ENCODE measurements at places on chromosomes 12 and 14. TPM values are rescaled to one million over a fixed set of nuclear protein-coding genes. Genes with fewer than 3 reads are reported as not detected.

- DNase-seq: no peak
- H3K36me3 ChIP-seq: no peaks in the 10 kb centered on the region
- no peaks in the 10 kb centered on the region for H3K4me1 ChIP-seq
- H3K27ac ChIP-seq: no peak overlapping the region
- H3K27me3 ChIP-seq: no peaks in the 10 kb centered on the region
Observed at GRCh38 chr12:30286345-30286926, 409.2 kb downstream of the IPO8 start.

- H3K36me3 ChIP-seq: no peaks in the 10 kb centered on the region
- no peak overlapping the region for H3K4me3 ChIP-seq
- DNase-seq: no peak
- H3K27ac ChIP-seq: no peak overlapping the region
- H3K4me1 ChIP-seq: peaks cover 5% of the 10 kb centered on the region
- H3K27me3 ChIP-seq: no peaks in the 10 kb centered on the region
Observed at GRCh38 chr12:43109631-43110345, 442.2 kb downstream of the ADAMTS20 start.

DNA sequence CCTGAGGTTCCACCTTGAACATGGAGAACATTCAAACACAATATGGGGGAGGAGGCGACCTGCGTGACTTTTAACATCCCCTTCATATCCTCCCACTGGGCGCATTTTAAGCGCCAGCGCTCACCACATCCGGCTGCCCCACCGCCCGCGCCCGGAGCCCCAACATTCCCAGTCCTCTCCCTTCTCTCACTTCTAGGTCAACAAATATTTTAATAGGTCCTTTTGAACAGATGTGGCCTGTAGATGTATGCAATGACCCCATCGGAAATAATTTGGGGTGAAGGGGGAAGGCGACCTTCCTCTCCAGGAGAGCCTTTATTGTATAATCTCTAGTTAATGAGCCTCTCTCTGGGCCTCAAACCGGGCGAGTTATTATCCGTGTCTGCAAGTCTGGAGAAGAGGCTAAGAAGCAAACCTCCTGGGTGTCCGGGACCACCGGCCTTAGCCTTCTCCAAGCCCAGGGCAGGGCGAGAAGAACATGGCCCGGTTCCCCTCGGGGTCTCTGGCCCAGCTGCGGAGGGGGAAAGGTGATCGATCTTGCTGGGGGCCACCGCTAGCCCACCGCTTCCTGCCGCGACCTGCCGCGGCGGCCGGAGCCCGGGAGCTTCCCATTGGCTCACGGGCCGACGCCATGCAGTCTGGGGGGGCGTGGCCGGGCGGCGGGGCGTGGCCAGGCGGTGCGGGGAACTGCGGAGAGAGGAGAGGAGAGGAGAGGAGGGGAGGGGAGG lies 83.2 kb upstream of the HMGA2 start:
- no peaks in the 10 kb centered on the region for H3K27me3 ChIP-seq
- peak; percentile 99 for DNase-seq
- peak overlapping the region; percentile 89 for H3K27ac ChIP-seq
- H3K4me3 ChIP-seq: peak overlapping the region; percentile 84
- peaks cover 3% of the 10 kb centered on the region for H3K4me1 ChIP-seq
- H3K36me3 ChIP-seq: no peaks in the 10 kb centered on the region

GRCh38 chr14:95056476-95056875 lies 100.9 kb downstream of the DICER1 start:
- H3K4me1 ChIP-seq: no peaks in the 10 kb centered on the region
- no peak overlapping the region for H3K27ac ChIP-seq

DNA sequence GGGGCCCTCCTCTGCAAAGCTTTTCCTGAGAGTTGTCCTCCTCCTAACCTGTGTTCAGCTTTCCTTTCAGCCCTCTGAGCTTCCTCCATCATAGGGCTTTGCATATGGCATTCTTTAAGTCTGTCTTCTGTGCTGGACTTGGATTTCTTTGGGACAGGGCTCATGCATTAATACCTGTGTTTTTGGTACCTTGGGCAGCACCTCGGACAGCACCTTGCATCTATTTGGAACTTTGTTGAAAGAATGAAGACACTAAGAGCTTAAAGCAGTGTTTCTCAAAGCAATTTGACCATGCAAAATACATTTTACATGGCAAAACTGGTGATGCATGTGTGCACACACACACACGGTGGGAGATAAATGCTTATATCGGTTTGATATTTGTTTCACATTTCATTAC lies 115.0 kb upstream of the SRRM4 start:
- no peaks in the 10 kb centered on the region for H3K36me3 ChIP-seq
- H3K27me3 ChIP-seq: peaks cover 86% of the 10 kb centered on the region
- no peak overlapping the region for H3K4me3 ChIP-seq
- H3K4me1 ChIP-seq: no peaks in the 10 kb centered on the region
- DNase-seq: peak; percentile 86

GRCh38 chr12:91863702-91864101 lies 281.9 kb downstream of the BTG1 start:
- H3K27ac ChIP-seq: no peak overlapping the region
- H3K4me3 ChIP-seq: no peak overlapping the region
- H3K4me1 ChIP-seq: no peaks in the 10 kb centered on the region
- no peak for DNase-seq
- no peaks in the 10 kb centered on the region for H3K27me3 ChIP-seq

GRCh38 chr14:102474934-102475333 lies 34.6 kb downstream of the ANKRD9 start:
- no peak overlapping the region for H3K4me3 ChIP-seq
- H3K27ac ChIP-seq: no peak overlapping the region
- DNase-seq: no peak
- no peaks in the 10 kb centered on the region for H3K4me1 ChIP-seq
- no peaks in the 10 kb centered on the region for H3K27me3 ChIP-seq
- H3K36me3 ChIP-seq: no peaks in the 10 kb centered on the region

GRCh38 chr12:86669010-86669409 lies 412.8 kb upstream of the MGAT4C start:
- no peaks in the 10 kb centered on the region for H3K27me3 ChIP-seq
- peak; percentile 41 for DNase-seq
- H3K4me1 ChIP-seq: no peaks in the 10 kb centered on the region
- H3K36me3 ChIP-seq: no peaks in the 10 kb centered on the region

- H3K4me3 ChIP-seq: peak overlapping the region; percentile 76
- H3K27ac ChIP-seq: no peak overlapping the region
- DNase-seq: peak; percentile 75
- H3K4me1 ChIP-seq: peaks cover 16% of the 10 kb centered on the region
Observed at GRCh38 chr12:53324113-53324778, 2.8 kb upstream of the AAAS start.

KRT5 gene
- not detected for total RNA-seq

CKAP4 gene
- 89.6 TPM for total RNA-seq

KLRC2 gene
- not detected for total RNA-seq

EIF4B gene
- total RNA-seq: 659 TPM

TMEM179 gene
- 11.9 TPM for total RNA-seq

SYT10 gene
- total RNA-seq: 3.7 TPM

CRACR2A gene
- 4.0 TPM for total RNA-seq
